ENCODE measurements at places on chromosomes 5 and 9.
A peak's percentile ranks its signal among the peaks of the same experiment; 100 is the strongest.

GRCh38 chr9:123305879-123306278 is 37.5 kb upstream of the STRBP start:
- no peak for DNase-seq

GRCh38 chr5:122741681-122742080 is 33.2 kb upstream of the SNX2 start:
- no peak for DNase-seq

DNA sequence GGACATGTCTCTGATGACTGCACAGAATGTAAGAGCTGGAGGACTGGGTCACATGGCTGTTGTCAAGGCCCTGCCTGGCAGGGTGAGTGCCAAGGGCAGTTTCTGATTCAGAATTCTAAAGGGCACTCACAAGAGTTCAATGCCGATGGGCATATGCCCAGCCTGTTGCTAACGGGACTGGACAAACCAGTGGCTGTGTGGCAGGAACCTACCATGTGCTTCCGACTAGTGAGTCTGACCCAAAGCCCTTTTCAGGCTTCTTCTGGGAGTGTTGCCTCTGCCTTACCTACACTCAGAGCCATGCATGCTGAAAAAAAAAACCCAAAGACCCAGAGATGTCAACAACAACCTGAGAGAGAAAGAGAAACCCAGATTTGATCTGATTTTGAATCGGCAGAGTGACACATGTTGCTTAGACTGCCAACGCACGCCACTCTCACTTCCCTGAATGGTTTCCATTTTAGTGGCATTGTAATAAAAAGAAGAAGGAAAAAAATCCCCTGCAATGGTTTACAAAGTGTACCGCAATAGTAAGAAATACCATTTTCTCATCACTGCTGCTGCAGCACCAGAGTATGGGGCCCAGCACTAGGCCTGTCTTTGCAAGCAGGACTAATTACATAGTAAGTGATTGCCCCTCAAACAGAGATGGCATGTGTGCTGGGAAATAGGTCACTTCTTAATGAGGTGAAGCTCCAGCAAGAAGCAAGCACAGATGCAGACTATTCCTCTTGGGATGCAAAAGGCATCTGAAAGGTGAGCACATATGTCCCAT is 194.3 kb downstream of the PALM2AKAP2 start:
- DNase-seq = peak; percentile 28

DNA sequence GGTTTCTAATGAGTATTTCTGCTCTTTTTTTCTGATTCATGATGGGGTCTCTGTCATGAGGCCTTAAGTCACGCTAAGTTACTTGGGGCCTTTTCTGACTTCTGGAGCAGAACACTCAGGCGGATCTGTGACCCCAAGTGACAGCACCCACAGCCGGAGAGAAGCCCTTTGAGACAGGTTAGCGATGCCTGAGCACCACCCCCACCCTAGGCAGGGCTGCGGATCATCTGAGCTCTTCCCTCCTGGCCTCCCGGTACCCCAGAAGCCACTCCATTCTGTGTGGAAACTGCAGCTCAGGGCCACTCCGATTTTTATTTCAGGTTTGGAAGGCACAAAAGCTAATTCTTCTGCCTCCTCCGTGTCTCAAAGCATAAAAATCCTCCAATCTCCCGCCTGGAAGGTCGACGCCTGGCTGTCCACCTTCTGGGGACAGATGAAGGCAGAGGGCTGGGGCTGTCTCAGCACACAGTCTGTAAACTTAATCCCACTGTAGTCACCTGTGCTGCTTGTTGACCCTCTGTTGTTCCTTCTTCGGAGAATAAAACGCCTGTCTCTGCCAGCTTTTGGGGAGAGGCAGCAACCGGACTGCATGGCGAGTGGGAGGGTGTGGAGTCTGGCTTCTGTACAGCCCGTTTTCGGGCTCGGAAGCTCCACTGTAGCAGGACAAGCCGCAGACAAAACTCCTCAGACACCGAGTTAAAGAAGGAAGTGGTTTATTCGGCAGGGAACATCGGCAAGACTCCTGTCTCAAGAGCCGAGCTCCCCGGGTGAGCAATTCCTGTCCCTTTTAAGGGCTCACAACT is 88.8 kb downstream of the SPRY4 start:
- no peak for DNase-seq

GRCh38 chr9:95508968-95509850 is 7.6 kb downstream of the PTCH1 start:
- peak; percentile 73 for DNase-seq

- no peak for DNase-seq
Measured at GRCh38 chr5:146527785-146528184, 11.8 kb upstream of the GPR151 start.

DNA sequence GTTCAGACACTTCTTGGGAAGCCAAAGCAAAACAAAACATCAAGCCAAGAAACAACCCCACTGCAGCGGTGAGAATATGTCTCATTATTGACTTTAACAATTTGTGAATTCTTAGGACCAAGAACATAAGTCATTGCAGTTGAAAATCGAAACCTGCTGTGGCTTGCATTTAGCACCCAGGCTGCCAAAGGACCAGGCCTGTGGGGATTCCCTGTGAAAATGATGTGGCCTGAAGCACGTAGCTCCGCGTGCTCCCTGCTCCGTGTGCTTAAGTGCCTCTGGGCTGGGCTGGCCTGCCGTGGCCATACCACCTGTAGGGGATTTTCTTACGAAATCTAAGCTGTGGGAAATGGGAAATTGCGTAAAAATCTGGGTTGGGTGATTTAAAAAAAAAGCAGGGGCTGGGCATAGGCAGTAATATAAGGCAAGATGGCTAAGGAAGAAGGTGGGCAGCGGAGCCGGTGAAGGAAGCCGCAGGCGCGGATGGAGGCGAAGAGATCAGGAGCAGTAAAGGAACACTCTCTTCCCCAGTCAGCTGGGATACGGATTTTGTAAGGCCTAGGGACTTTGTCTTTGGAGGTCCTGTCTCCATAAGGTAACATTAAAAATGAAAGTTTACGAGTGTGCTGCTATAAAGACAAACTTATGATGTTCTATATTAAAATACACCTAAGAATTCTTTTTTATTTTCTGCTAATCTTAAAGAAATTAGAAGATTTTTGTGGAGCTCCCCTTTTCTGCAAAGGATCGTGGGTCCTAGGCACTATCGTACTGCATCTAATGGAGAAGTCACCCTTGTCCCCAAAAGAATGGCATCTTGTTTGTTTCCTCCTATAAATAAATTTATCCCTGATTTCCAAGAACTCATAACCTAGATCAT is 189.6 kb upstream of the SEMA6A start:
- DNase-seq = no peak

DNA sequence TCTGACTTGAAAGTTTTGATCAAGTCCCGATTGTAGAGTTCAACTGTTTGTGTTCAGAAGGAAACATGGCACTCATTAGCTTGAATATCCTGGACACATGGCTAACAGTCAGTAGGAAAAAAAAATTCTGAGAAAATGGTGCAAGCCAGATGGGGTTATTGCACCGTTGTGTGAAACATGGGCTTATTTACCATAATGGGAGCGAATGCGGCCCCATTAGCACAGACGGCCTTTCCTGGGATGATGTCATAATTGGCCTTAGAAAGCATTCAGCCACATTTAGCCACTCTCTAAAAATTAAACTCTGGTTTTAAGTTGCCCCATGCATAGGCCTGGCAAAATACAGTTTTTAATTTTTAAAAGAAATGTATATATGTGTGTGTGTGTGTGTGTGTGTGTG is 112.1 kb downstream of the IRX2 start:
- no peak for DNase-seq

- no peak for DNase-seq
Measured at GRCh38 chr5:41408676-41409443, 101.5 kb downstream of the PLCXD3 start.

DNA sequence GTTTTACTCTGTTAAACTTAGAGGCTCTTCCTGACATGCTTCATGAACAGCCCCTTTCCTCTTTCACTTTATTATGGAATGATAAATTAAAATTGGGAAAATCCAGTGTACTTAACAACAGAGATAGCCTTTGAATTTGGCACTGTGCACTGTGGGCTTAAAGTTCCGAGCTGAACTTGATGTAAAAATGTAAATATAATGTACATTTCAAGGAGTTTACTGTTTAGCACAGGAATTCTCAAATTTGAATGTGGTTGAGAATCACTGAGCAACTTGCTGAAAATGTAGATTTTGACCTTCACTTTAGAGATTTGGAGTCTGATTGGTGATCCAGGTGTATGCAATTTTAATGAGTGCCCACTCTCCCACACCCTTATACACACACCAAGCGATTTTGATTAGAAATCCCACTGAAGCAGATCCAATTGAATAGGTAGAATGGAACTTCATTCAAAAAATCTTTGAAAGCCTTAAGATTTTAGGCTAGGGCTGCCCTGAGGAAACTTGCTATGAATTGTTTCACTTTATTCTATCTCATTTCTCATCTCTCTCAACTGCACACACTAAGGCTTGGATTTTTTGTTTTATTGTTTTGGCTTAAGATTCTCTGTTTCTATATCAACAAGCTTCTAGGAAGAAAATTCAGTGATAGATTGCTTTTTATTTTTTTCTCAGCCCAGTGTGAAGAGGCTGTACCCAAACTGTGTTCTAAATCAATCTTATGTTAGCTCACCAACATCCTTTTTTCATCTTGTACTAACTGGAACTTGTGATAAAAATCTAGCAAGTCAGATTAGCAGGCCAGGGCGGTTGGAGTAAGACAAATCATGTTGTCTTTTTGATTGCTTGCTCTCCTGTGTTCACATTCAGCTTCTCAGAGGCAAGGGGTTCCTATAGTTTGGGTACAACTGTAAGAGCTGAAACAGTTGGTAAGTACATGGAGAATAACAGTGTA is 22.9 kb downstream of the NUDT12 start:
- DNase-seq = no peak

DNA sequence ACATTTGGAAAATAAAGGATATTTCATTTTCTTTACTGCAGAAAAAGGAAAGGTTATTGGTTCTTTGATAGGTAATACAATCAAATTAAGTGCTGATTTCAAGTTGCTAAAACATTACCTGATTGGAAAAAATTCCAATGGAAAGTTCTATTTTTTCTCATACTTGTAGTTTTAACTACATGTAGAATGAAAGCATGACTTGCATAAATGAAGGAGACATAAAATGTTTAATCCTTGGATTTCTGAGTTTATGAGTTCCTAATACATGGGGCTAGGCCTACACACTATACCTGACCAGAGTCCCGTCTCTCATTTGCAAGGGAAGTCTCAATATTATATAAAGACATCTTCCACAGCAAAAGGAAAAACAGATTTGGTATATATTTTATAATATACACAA is 5.2 kb upstream of the MEIKIN start:
- DNase-seq = no peak

DNA sequence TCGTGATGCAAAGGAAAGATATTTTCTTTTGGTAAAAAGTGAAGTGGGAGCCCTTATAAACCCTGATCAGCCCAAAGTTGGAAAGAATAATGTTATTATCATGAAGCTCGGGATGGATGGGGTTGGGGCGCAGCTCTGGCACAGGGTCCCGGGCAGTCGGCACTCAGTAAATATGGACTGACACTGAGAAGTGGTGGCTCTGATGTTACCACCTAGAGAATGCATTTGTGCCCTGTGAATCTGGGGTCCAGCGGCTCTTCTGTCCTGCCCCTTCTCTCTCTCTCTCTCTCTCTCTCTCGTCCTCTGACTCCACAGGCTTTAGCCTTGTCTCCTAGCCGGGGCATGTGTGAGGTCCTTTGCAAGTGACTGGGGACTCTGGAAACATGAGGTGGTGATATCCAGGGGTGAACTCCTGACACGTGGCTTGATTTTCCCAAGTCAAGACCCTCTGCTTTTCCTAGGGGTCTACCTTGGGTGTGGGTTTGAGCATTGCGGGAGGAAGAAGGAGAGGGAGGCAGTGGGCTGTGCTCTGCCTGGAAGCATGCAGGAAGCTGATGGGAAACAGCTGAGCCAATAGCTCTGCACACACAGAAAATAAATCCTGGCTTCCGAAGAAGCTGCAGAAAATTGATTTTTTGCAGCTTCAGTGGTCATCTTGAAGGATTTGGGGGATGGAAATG is 162.7 kb downstream of the MACROH2A1 start:
- DNase-seq = no peak

- no peak for DNase-seq
Measured at GRCh38 chr9:35717132-35717870, 14.7 kb downstream of the TLN1 start.

DNA sequence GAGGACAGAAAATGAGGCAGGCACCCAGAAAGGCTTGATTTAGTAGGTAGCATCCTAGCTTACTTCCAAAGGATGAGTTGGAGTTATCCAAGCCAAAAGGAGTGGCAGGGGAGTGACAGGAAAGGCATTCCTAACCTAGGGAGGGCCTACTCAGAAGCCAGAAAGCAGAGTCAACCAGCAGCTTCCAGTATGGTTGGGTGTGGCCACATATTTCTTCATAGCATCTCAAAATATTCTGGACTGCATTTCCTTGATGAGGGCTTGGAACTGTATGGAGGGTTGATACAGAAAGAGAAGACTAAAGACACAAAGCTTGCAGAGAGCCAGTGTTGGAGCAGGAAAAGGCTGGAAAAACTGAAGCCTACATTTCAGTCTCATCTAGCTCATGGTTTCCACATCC is 656.8 kb upstream of the DMAC1 start:
- DNase-seq = no peak

DNA sequence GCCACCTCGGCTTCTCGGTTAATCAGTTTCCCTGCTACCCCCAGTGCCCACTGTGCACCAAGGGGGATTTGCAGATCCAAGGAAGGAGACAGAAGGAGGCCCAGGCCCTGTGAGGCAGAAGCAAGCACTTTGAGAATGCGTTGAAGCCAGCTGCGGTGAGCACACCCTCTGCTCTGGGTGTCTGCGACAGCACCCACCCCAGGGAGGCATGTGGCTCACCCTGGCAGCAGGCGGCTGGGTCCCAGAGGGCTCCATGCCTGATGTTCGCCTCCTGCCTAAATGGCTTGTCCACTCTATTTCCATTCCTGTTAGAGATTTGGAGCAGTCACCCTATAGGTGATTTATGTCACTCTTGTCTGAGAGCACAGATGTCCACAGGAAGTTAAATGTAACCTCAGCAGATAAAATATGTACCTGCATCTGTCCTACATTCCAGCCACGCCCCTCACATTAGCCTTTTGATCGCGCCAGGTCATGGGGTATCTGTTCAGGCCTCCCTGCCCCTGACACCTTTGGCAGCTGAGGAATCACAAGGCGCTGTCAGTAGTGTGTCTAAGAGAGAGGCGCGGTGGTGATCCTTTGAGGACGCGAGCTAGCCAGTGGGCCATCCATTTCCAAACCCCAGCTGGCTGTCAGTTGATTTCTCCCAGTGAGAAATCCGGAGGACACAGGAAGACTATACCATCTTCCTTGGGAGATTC is 28.1 kb downstream of the PTGES2 start:
- DNase-seq = no peak

DNA sequence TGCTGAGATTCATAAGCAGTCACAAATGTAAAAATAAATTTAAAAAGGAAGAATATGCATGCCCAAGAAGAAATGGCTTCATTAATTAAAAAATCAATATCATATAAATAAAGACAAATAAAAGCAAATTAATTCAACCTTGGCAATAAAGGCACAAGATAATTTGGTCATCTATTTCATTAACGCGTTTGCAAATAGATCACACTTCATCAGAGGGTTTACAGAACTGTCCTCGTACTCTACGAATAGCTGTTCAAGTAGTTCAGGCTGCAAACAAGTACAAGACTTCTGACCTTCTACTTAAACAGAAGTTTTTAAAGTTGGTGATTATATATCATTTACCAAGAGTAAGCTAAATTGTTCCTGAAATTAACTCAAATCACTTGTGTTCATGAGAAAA is 775.3 kb upstream of the DMAC1 start:
- no peak for DNase-seq
